ENCODE measurements at places on chromosomes 11 and 22.
A peak's percentile ranks its signal among the peaks of the same experiment; 100 is the strongest.

DNA sequence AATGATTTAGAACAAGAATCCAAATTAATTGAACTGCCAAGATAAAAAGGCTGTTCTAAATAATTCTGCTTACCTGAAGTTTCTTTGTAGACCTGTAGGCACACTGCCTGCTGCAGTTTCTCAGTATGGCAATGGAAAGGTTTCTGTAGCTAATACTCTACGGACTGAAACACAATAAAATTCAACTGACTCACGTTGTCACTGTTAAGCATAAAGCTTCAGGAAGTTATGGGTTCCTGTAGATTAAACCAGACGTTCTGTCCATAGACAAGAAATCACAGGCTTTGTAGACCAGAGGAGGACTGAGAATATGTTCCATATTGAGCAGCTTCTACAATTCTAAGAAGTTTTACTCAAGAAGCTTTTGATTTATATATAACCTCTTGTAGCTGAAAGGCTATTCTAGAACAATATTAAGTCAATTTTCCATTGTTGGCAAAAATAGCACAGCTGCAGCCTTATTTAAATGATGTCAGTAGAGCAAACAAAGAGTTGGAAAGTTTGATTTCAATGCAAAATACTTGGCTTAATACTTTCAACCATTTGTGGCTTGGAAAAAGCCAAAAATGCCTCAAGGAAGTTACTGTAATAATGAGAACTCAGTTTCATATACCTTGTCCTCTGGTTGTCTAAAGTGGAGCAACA is at the start of gene GLYATL2:
Gene GLYATL2, minus strand, starts transcription at position 344 of the 645 bp plus-strand sequence. CDS start 5,092 bp downstream, outside the sequence.
- DNase-seq = no peak

DNA sequence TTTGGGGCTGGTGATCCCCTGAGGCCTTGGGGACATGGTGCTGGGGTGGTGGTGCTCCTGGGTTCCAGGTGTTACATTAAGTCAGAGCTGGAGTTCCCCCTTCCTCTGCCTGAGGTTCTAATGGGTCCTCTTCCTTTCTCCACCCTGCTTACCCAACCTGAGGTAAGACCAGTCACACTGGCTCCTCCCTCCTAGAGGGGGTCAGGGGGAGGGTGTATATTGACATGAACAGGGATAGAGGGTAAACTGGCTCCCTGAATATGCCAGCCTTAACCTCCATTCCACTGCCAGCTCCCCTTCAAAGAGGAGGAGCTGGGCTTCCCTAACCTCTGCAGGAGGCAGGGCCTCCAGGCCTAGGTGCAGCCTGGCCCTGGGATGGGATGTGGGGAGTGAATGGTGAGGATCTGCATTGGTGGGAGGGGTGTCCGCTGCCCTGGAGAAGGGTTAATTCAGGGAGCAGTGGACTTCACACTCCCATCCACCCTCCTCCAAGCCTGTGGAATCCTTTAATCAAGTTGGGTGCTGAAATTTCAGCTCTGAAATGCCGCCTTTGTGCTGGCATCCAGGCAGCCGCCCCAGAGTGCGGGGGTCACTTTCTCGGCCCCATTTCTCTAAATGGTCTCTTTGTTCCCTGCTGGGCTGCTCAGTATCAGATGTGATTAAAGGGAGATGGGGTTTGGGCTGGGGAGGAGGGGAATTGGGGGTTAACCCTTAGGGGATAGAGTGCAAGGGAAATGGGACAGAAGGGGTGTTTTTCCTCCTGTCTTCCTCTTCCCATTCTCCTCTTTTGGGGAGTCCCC is 15.2 kb downstream of the POLR2F start:
- DNase-seq = no peak

- no peak for DNase-seq
Observed at GRCh38 chr11:64013141-64013896, 22.4 kb upstream of the FLRT1 start.

- DNase-seq = no peak
Observed at GRCh38 chr11:353179-353873, 16.0 kb upstream of the B4GALNT4 start.

DNA sequence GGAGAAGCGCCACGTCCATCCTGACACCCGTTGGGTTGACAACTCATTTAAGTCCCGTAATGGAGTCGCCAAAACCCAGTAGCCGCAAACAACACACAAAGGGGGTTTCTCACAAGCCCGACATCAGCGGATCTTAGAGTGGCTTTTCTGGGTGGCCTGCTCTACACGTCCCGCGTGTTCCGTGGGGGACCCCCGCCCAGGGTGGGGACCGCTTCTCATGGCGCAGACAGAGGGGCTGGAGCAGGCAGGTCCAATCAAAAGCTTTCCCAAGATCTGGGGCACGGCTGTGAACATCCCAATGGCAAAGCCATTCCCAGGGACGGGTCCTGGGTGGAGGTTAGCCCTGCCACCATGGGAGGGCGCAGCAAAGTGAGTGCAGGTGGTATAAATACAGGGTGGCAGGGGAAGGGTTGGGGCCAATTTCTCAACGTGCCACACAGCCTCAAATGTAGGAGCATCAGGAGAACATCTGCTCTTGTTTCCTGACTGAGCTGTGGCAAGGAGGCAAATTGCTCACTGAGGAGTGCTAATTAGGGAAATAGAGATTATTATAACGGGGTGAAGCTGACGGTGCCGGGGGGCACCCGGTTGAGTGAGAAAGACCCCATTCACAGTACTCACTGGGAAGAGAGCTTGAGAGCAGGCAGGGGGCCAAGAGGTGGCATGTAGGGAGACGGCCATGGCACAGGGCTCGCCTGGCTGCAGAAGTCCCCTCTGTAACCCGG is 1447.2 kb downstream of the TBC1D22A start:
- no peak for DNase-seq

GRCh38 chr22:35995348-35995747 is 33.3 kb downstream of the RBFOX2 start:
- DNase-seq = no peak

DNA sequence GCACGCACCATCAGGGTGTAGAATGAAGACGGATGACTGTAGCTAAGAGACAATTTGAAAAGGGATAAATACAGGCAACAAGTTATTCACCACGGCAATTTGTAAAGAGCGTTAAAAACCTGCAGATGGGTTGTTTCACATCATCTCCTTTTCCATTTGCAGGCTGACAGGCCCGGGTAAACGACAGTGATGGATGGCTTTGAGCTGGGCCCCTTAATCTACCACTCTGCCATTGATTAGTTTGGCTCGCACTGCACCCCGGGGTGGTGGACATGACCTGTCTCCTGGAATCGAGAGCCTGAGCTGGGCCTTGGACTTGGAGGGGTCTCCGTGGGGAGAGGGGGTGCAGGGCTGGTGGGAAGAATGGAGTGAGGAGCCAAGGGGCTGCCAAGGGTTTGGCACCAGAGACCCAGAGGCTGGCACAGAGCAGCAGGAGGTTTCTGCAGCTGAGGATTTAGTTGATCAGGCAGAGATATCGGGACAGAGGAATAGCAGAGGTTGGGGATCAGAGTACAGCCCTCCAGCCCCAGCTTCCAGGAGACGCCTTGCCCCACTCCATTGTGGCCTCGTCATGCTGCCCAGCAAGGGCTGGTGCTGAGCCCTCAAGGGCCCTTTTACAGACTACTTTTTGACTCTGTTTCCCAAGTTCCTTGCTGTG is 110.6 kb upstream of the NECTIN1 start:
- DNase-seq = no peak

DNA sequence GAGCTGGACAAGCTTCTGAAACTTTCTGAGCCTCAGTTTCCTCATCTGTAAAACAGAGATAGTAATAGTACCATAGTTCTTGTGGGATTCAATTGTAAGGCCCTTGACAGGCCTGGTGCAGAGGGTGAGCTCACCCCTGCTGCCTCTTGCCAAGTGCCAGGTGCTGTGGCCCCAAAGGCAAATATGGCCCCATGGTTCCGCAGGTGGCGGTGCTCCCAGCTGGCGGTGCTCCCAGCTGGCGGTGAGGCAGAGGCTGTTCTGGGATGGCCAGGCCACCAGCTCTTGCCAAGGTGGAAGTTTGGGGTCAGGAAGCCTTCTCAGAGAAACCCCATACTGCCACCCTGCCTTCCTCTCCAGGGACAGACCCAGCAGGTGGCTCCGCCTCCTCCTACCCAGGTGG is 8.8 kb downstream of the NPTXR start:
- DNase-seq = no peak

- no peak for DNase-seq
Observed at GRCh38 chr22:49925525-49926128, 7.2 kb downstream of the CRELD2 start.

DNA sequence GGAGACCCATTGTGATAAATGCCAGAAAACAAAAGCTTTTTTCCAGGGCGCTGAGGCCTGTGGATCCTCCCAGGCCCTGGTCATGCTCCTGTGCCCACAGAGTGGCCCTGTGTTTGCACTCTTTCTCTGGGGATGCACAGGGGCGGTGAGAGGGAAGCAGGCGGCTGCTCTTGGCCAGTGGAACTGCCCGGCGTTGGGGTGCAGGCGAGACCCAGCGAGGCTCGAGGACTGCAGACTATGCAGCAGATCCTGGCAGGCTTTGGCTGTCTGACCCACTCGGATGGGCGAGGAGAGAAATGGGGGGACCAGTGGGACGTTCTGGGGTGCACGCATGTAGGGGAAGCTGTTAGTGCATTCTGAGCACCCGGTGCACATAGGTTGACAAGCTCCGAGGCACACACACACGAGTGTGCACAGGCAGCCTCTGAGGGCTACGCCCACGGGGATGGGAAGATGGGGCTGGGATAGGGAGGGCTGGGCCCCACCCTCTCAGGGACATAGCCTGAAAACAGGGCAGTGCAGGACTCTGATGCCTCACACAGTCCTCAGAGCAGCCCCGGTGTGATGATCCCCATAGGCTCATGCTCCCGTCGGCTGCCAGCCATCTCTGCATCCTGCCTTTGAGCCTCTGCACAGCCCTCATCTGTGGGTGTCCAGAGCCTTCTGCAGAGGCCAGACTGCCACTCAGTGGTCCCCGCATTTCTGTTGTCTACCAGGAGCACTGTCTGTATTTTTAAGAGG is 1233.5 kb downstream of the BRD1 start:
- no peak for DNase-seq

- no peak for DNase-seq
Observed at GRCh38 chr11:118059246-118059940, 17.5 kb upstream of the TMPRSS4 start.

DNA sequence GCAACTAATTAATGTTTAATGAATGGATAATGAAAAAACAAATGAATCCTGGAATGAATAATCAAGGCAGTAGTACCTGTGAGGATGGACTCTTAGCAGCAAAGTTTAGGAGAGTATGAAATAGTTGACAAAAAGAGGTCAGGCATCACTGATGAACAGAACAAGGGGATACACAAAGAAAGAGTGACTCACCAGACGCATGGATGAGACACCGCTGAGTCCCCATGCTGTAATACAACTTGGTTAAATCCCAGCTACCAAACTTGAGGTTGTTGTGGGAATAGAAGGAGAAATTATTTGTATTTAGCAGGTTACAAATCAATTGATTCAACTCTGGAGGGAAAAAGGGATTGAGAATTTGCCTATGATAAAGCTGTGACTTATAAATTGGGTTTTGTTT is 976.9 kb upstream of the TENM4 start:
- DNase-seq = peak; percentile 4

DNA sequence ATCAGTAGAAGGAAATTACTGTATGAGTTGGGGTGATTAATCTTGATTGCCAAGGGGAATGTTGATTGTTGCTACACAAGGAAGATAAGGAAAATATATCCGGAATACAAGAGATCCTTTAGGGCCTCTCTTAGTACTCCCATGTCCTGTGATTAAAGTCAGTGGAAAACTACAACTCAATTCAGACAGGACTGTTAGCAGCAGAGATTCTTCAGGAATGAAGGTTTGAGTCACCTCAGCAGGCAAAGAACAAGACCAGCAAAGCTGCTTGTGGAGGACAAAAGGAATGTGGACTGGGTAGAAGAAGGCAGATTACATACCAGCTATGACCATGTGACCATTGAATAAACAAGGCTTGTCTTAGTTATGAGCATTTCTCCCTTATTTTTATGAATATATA is 478.2 kb downstream of the BUD13 start:
- DNase-seq = no peak

DNA sequence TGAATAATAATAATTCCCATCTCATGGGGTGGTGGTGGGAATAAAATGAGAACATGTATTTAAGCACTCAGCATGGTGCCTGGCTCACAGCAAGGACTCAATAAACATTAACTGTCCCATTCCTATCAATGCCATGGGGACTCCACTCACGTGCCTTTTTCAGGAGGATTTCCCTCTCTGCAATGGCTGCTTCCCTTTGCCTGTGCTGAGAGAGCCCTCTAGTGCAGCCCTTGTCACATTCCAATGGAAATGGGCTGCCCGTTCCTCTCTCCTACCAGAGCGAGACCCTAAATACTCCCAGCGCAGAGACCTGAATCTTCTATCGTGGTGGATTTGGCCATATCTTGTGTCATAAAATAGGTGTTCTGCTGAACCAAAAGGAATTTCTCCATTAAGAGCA is 621.5 kb upstream of the B3GAT1 start:
- DNase-seq = no peak

DNA sequence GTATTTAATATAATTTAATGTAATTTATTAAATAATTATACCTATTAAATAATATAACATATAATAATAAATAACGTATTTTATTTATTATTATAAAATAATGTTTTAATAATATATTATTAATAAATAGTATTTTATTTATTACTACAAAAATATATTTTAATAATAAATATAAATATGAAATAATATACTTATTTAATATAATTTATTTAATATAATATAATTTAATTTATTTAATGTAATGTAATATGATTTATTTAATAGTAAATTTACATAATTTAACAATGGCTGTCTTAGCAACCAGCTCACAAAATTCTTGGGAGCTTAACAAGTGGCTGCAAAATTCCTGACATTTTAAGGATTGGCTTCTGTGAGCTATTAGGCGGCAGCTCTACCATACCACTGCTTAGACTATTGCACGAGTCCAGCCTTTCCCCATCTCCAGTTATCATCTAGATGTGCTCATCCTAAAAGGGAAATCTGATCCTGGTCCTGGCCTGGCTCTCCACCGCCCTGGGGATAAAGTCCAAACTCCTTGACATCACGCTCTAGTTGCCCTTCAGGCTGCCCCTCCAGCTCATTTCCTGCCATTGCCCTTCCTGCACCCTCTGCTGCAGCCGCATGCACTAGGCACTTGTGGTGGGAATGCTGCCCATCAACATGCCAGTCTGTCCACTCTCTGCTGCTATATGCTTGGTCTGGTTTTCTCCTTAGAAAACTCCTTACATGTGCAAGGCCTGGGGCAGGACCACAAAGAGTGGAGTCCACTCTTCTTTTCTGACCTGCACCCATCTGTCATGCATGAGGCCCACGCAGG is 9.8 kb downstream of the MMP20 start:
- no peak for DNase-seq

DNA sequence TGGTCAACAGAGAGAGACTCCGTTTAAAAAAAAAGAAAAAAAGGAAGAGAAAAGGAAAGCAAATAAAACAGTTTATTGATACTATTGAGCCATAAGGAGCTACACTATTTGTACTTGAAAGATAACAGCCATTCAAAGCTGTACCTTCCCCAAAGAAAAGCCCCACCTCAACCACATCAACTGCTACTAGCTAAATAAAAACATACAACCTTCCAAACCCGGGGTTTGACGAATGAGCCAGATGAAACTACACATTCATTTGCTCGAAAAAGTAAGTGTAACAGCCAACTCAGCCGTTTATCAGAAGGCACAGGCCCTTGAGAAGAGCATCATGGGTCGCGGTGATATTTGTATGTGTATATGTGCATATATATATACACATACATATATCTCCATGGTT is 78.4 kb downstream of the SIK3 start:
- DNase-seq = no peak

Measured in kidney epithelial cell (primary cell).